Activated naive CD8-positive, alpha-beta T cell treated with anti-CD3 and anti-CD28 coated beads for 36 hours (primary cell): ENCODE measurements at places on chromosomes 16 and 17.

- no peak for DNase-seq
These were observed 166.6 kb upstream of the CIBAR2 start for GRCh38 chr16:85278839-85279238.

DNA sequence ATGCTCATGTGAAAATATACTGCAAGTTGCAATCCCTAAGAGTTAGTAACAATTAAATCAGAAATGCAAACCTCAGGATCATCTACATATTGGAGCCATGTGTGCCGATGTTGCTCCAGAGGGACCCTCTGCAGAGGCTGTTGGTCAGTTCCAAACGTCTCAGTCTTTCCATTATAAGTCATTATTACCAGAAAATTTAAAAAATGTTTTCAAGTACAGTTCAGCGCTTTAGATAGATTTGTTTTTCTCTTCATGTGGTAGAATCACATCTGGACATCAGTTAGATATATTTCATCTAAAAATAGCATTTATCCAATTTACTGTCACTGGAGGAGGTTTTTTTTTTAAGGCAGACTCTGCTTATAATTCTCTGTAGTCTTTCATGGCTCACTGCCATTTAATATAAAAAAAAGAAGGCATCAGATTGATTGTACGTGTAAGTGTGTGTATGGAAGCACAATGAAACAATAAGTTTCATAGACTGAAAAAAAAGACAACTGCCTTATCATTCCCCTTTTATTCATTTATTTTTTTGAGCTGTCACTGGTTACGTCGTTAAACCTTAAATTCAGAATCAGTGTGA, 46.1 kb upstream of the MARCHF10 start:
- no peak for DNase-seq

DNA sequence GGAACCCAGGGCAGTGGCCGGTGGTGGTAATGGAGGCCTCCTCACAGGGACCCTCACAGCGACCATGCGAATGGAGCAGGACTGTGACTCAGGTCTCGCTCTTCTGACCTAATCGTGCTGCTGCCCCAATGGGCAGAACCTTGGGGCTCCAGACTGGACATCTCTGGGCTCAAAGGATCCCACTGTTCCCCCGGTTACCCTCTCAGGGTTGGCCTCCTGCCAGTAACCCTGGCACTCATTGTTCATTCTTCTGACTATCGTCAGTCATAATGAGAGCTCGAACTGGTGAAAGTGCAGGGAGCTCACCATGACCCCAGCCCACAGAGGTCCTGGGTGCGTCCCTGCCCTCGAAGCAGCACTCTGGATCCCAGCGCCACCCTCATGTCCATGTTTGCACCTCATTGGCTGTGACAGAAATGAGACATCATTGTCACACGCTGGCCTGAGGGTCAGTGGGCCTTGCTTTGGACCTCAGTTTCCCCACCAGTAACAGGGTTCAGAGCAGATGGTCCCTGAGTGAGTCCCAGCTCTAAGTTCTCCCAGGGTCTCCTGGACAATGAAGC, 4.0 kb upstream of the NPRL3 start:
- DNase-seq, result no peak

GRCh38 chr17:50129728-50130558, at the start of gene SAMD14:
TSS of gene SAMD14 (minus strand) at chr17:50130160. CDS start at chr17:50124959, 5,201 bp downstream.
- DNase-seq, result peak; percentile 41

GRCh38 chr16:12674071-12674470, 129.6 kb downstream of the CPPED1 start:
- no peak for DNase-seq

DNA sequence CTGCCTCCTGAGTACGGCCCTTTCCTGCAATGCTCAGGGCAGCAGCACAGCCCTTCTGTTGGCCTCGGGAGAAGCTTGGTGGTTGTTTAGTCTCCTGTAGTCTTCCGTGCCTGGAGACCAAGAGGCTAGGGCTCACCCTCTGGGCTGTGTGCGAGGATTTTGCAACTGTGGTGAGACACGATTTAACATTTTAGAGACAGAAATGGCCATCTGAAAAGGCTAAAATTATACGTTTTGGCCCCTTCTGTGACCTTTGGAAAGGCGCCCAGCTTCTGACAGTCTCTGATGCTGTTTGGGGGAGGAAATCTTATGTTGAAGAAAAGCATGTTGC, 33.1 kb downstream of the FOXL1 start:
- DNase-seq, result no peak

GRCh38 chr17:72008236-72008876, 112.5 kb upstream of the SOX9 start:
- no peak for DNase-seq

- peak; percentile 32 for DNase-seq
These were observed 147.2 kb downstream of the SPECC1 start for GRCh38 chr17:20156196-20157000.

DNA sequence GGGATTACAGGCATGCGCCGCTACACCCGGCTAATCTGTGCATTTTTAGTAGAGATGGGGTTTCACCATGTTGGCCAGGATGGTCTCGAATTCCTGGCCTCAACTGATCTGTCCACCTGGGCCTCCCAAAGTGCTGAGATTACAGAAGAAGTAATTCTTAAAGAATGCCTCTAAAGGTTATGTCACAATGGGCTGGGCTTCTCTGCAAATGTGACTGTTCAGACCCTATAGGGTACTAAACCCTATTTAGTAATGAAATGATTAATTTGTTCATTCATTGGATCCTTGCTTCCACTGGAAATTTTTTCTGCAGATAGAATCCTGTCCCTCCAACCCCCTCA, 108.8 kb upstream of the CORO6 start:
- DNase-seq, result no peak

DNA sequence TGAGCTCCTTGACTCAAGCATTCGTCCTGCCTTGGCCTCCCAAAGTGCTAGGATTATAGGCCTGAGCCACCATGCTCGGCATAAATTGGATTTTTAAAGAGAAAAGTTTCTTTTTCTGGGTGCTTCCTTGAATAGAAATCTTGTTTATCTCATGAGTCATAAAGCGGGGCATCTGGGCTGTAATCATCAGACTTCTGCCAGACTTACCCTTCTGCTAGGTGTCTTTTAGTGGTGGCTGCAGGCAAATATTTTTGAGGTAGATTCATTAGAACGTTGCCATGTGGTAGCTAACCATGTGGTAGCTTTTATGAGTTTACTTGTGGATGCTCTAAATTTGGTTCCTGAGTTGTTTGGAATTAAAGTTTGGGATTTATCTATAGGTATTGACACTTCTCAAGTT, 13.4 kb downstream of the PGS1 start:
- no peak for DNase-seq

DNA sequence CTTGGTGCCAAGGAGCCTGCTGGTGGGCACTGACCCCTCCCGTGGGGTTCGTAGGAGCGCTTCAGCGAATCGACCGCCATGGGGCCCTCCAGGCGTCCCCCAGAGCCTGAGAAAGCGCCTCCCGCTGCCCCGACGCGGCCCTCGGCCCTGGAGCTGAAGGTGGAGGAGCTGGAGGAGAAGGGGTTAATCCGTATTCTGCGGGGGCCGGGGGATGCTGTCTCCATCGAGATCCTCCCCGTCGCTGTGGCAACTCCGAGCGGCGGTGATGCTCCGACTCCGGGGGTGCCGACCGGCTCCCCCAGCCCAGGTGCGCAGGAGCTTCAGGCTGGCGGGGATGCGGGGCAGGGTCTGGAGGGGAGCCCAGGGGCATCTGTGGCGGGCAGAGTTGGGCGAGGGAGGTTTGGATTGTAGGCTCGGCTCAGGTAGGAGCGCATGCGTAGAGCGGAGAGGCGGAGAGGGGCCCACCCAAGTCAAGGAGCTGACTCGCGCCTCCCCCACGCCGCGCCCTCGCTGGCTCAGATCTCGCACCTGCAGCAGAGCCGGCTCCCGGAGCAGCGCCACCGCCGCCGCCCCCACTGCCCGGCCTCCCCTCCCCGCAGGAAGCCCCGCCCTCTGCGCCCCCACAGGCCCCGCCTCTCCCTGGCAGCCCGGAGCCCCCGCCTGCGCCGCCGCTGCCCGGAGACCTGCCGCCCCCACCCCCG, 19.8 kb downstream of the FMNL1 start:
- DNase-seq, result no peak

DNA sequence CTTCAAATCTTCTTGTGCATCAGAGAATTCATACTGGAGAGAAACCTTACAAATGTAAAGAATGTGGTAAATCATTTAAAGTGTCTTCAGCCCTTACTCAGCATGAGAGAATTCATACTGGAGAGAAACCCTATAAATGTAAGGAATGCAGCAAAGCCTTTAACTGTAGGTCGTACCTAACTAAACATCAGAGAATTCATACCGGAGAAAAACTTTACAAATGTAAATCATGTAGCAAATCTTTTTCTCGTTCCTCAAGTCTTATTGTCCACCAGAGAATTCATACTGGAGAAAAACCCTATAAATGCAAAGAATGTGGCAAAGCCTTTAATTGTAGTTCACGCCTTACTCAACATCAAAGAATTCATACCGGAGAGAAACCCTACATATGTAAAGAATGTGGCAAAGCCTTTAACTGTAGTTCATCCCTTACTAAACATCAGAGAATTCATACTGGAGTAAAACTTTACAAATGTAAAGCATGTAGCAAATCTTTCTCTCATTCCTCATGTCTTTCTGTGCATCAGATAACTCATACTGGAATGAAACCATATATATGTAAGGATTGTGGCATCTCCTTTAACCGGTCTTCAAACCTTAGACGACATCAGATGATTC, 118.5 kb upstream of the ZNF267 start:
- no peak for DNase-seq

DNA sequence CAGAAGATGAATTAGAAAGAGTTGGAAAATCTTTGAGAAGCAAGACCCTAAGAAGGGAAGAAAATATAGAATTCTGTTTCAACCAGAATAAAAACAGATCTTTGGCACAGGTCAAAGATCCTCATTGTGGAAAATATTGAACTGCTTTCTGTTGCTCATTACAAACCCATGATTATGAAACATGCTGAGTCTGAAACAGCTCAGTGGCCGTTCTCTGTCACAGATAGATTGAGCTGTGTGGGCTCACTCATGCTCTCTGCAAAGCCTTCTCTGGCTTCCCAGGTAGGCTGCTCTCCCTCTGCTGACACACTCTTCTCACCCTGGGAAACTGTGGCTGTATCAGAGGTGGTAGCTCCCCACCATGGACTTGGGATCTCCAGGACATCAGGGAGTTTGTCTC, 3.4 kb upstream of the KRT38 start:
- no peak for DNase-seq

DNA sequence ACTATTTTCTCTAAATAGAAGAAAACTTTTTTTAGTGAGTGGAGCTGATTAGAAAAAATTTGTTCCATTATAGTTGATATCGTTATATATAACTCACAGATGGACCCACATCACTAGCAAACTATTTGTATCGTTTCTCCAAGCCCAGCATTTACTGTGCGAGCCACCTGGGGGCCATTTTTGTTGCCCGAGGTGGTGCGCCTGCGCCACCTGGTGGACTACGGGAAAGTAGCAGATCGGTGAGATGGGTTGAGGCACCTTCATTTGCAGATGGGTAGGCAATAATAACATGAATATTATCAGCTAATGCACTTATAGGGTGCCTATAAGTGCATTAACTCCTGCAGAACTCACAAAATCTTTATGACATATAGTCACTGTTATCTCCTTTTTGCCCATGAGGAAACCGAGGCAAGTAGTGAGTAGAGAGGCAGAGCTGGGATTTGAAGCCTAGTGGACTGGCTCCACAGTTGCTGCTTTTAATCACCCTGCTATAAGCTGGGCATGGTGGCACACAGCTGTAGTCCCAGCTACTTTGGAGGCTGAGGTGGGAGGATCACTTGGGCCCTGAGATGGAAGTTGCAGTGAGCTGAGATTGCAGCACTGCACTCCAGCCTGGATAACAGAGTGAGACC, 23.2 kb upstream of the NTN1 start:
- DNase-seq, result peak; percentile 76
